ENCODE measurements at places on chromosomes 6 and 20.

- DNase-seq, result peak; percentile 93
These were observed 192.0 kb downstream of the ALDH8A1 start for GRCh38 chr6:134757911-134758361.

DNA sequence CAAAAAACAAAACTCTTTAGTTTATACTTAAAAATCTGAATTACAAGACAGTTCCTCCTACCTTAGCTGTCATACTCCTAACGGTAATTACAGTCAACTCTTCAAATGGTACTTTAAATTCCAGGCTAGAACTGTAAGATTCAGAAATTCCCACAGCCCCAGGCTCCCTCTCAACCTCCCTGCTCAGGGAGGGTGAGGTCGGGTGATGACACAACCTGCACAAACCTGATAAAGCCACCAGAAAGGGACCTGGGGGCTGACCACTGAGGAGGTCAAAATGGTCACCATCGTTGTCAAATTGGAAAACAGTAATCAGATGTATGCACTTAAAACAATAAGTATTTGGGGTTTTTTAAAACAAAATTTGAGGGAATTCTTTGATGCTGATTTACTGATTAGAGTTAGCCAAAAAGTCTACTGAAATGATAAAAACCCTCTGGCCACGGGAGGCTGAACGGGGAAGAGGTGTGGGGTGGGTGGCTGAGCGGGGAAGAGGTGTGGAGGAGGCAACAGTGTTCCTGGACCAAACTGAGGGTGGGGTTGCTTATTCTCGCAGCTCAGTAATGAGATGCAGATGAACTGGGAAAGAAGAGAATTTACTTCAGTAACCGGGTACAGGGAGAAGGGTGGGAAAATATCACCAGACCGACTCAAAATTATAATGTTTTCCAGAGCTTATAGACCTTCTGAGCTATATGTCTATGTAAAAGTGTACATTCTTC is 52.4 kb downstream of the SLC22A1 start:
- no peak for DNase-seq

DNA sequence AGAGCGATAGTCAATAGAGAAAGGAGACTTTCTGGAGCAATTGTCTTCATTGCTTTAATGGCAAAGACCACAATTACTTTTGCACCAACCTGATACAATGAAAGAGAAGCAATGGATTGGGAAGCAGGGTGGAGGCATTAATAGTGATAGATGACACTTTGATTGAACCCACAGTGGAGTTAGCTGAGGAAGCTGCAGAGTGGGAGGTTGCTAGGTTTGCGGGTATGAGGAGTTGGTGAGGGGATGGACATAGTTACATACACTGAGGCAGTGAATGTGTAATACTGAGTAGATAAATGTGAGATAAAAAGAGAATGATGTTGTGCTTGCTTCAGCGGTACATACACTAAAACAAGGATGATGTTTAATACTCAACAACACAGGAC is 91.9 kb downstream of the AKAP7 start:
- no peak for DNase-seq

- no peak for DNase-seq
These were observed 5.5 kb upstream of the CHRNA4 start for GRCh38 chr20:63366390-63367365.

DNA sequence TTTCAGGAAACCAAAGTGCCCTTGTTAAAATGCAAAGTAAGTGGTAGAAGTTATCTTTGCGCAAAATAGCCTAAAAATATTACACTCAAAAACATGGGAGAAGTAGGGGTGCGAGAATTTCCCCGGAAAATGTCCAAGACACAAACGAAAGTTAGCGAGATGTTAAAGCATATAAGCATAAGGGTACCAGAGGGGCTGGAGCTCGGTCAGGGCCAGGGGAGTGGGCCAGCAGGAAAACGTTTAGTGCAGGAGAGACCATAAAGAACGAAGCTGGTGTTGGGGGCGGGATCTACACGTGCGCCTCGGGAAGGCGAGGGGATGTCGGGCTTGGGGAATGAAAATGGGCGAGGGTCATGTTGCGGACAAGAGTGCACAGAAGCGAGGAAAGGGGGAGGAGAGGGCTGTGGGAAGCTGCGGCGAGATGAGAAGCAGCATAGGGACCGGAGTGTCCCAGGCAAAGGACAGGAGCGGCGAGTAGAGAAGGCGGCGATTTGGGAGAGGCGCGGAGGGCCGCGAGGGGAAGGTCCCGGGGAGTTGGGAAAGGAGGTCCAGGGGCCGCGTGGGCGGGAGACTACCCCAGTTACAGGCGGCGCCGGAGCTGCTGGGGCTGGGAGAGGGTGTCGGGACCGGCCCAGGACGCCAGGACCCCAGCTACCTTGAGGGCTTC is 600 bp downstream of the XPO5 start:
- peak; percentile 18 for DNase-seq

- DNase-seq, result no peak
These were observed 57.8 kb downstream of the KIZ start for GRCh38 chr20:21183722-21184121.

- peak; percentile 38 for DNase-seq
These were observed 145.3 kb downstream of the VEGFA start for GRCh38 chr6:43915208-43915869.

GRCh38 chr20:39547546-39548408 is 585.6 kb downstream of the DHX35 start:
- DNase-seq, result no peak

DNA sequence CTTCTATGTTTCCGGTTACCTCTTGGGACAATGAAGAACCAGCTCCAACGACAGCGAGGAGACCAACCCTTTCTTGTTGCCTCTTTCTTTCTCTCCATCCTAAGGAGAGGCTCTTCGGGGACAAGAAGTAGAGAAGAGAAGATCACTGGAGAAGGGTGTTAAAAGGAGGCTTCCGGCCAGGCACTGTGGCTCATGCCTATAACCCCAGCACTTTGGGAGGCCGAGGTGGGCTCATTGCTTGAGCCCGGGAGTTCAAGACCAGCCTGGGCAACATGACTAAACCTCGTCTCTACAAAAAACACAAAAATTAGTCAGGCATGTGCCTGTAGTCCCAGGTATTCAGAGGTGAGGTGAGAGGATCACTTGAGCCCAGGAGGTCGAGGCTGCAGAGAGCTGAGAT is 90.8 kb upstream of the TNFAIP3 start:
- DNase-seq, result no peak

GRCh38 chr6:5809450-5809849 is 197.3 kb downstream of the NRN1 start:
- DNase-seq, result no peak
